ENCODE measurements at places on chromosomes 5 and 9.

- DNase-seq: no peak
Observed at GRCh38 chr5:86442036-86442745, 175.6 kb upstream of the COX7C start.

DNA sequence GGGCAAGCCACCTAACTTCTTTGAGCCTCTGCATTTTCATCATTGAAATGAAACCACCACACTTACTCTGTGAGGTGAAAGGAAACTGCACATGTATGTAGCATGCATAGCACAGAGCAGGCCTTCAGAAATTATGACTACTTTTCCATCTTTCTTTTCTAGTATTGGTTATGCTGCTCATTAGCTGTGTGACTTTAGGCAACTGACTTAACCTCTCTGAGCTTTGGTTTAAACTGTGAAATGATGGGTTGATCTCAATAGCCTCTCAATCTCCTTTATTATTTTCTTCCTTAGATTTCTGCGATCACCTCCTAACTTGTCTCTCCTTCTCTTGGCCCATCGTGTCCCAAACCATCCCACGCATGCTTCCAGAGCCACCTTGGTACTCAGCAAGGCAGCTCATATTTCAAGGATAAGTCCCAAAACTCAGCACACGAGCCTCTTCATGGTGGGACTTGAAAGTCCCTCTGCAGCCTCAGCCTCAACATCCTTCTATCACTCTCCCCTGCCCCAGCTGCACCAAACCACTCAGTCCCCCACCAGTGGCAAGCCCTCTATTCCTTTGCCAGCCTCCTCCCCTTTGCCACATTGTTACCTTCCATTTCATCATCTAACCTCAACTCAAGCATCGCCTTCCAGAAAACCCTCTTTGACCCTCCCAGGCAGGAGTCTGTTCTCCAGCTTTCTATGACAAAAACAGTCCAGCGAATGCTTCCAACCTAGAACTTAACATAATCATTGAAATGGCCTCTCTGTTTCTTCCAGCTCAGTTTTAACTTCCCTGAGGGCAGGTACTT, 60.3 kb upstream of the DNAH5 start:
- no peak for DNase-seq

- no peak for DNase-seq
Observed at GRCh38 chr5:148922606-148923005, 96.2 kb downstream of the ADRB2 start.

DNA sequence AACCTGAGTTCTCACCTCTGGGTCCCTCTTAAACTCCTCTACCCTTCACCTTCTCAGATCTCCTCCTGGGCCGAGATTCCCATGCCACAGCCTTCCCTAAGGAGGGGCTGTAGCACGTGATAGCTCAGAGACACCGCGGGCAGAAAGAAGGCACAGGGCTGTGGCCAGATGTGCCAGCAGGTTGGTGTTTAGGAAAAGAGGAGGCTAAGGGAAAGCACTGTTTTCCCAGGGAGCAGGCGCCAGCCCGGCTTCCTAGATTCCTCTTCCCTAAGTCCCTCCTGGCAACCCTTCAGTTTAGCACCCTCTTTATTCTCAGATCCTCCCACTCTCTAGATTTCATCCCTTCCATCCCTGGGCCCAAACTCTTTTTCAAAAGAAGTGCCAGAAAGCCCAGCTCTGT, 59.4 kb upstream of the CCNG1 start:
- no peak for DNase-seq

DNA sequence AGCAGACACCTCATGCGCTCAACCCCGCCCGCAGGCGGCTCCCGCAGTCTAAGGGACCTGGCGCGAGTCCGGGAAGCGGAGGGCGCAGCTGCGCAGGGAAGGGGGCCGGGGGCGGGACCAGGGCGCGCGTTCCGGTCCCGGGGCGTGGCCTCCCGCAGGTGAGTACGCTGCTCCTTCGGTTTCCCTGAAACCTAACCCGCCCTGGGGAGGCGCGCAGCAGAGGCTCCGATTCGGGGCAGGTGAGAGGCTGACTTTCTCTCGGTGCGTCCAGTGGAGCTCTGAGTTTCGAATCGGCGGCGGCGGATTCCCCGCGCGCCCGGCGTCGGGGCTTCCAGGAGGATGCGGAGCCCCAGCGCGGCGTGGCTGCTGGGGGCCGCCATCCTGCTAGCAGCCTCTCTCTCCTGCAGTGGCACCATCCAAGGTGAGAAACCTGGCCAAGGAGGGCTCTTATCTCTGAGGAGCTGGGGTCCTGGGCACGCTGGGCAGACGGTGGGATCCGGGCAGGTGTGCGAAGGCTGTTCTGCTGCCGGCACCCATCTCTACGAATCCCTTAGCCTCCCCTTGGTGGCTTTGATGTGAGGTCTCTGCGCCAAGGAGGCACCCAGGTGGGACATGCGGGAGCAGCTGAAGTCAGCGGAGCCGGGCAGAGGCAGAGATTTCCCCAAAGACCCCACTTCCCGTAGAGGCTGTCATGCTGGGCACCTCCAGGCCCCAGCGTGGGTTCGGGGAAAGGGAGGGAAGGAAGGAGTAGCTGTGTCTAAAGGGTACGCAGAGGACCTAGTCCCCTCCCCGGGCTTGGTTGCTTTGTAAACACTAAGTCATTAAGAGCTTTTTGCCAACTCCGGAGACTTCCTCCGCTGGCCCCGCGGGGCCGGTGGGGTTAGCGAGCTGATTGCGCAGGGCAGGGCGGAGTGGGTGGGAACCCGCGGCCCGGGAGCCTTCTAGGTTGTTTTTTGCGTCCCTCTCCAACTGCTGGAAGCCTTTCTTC, at the start of gene F2RL1:
TSS of gene F2RL1 (plus strand) at position 187 of the 988 bp plus-strand sequence. CDS start at position 340, 153 bp downstream.
- DNase-seq: peak; percentile 61

DNA sequence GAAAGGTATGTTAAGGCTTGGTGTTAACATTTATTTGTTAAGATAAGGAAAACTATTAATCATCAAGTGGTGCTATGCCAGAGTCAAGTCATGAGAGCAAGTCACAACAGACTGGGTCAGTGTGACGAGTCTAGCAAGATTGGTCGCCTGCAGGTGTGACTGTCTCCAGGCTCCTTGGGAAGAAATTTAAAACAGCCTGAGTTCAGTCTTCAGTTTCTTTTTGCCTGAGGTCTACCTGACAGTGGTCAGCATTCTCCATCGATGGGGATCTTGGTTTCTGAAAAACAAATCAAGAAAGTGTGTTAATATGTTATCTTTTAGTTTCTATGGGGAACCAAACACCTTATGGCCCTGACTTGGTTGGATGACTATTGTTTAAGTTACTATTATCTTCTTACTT, 56.3 kb downstream of the CETN3 start:
- DNase-seq: no peak

DNA sequence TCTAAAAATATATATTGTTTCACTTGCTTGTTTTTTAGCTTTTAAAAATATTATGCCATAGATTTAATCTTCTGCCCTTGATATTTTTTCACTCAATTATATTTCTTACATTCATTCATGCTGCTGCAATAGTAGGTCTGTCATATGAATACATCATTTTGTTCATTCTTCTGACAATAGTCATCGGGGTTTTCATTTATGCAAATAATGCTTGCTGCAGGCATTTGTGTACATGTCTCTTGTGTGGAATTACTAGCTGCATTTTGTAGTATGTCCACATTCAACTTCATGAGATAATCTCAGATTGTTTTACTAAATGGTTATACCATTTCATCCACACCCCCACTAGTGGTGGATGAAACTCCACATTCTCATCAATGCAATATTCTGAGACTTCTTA, 5.3 kb upstream of the PLPP1 start:
- DNase-seq: no peak

- DNase-seq: peak; percentile 64
Observed at GRCh38 chr5:76608833-76609232, 14.4 kb downstream of the F2RL2 start.

DNA sequence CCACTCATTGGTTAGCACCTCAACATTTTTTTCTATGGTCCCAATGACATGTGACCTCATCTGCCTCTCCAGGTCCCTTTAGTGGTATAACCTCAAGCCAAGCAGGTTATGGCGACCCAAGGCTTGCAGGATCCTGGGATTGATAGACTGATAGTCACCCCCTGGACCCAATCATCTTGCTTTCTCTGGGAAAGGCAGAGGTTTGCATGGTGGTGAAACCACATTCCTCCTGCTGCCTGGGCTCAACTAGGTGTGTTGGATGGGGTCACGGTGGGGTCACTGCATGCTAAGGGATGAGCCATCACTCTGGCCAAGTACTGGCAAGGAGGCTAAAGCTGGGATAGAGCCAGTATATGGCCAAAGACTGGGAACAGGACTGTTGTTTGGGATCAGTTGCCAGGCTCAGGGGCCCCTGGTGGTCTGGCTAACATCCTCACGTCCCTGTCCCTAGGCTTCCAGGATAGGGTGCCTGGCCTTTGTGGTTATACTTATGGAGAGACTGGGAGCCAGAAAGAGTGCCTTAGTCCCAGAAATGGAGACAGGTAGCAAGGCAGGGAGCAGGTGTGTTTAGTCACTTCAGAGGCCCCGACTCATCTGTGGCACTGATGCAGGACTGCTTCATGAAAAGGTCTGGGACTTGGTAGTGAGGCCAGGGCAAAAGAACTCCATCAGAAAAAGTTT, 4.6 kb upstream of the SMIM32 start:
- DNase-seq: no peak

GRCh38 chr9:14347406-14348122, 33.6 kb upstream of the NFIB start:
- DNase-seq: peak; percentile 60

DNA sequence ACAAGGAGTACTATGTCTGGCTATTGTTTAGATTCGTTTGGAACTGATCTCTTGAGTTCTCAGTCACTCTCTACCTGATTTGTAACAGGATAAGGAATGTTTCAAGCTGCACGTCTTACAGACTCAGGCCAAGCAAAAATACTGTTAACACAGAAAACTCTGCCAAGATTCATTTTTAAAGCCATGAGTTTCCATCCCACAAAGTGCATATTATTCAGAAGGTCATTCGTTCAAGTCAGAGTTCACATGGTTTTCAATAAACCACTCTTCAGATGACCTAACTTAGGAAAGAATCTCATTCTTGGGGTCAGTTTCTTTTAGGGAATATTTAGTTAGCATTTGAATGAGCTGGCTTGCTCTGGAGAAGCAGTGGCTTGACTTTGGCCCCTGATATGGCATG, 49.3 kb downstream of the F2R start:
- no peak for DNase-seq

DNA sequence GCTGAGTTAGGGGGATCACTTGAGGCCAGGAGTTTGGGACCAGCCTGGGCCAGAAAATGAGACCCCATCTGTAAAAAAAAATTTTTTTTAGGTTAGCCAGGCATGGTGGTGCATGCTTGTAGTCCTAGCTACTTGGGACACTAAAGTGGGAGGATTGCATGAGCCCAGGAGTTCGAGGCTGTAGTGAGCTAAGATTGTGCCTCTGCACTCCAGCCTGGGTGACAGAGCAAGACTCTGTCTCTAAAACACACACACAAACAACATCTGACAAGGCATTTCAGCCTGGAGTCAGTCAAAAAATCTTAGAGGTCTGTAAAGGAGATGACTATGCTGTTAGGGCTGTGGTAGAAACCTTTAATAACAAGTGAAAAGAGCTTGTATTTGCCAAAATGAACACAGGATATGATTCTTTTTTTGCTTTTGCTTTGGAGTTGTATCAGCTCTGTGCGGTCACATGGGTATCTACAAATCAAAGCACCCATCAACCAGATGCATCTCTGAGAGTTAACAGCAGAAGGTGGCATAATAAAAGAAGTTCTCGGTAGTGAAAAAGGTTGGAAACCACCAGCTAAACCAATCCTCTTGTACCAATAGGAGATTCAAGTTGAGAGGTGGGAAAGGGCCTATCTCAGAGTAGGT, 3.6 kb upstream of the PSMD5 start:
- peak; percentile 15 for DNase-seq

- peak; percentile 77 for DNase-seq
Observed at GRCh38 chr5:124839371-124839998, 93.0 kb upstream of the ZNF608 start.

DNA sequence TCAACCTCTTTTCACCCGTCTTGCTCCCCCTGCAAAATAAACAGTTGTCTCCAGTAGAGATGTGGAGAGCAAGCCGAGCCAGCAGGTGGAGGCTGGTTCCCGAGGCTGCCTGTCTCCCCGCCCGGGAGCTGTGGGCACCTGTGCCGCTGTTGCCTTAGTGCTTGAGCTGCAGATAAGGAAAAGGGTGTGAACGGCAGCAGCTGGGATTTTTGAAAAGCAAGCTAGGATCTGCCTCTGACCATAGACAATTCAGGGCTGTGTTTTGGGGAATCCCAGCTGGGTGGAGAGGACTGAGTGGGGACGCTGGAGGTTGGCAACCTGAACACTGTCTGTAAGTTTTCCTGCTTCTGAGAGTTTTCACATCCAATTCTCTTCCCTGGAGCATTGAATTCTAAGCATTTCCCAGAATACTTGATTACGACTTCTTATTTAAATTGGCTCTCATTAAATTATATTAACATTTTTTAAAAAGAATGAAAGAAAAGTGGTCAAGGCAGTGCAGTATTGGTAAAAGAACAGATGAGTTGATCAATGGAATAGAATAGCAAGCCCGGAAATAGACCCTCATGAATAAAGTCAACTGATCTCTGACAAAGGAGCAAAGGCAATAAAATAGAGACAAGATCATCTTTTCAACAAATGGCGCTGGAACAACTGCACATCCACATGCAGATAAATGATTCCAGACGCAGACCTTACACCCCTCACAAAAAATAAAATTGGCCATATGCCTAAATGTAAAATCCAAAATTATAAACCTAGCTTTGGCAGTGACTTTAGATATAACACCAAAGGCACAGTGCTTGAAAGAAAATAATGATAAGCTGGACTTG, 9.7 kb downstream of the WNK2 start:
- DNase-seq: no peak

DNA sequence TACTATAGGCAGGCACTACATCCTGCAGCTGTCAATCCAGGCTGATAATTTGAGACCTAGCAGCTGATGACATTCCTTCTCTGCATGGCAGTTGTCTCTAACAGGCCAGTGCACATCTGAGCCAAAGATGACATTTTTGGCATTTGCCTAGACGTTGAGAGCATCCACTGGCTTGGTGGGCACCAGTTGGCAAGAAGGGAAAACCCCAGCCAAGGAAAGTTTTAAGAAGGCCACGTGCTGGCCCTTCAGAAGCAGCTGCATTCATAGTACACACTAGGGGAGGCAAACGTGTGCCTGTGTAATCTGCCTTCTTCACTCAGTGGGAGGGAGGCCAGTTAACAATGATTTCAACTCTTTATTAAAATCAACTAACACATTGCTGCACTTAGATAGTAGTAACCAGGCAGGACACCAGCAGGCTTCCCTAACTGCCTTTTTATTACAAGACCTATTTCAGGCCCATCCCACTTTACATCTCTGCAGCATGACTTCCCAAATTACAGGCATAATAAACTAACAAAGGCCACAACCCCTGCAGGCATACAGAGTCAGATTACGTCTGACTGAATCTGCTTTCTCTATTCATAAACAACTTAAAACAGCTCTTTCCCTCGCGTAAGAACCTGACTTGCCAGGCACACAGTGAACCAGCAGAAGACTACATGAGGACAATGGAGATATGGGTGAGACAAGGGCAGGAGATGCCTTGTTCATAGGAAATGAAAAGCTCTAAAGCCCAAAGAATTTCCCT, 576.3 kb downstream of the PDE4D start:
- peak; percentile 24 for DNase-seq

- no peak for DNase-seq
Observed at GRCh38 chr5:33721491-33722200, 170.1 kb downstream of the ADAMTS12 start.
